ENCODE measurements at places on chromosomes 2 and 18.

GRCh38 chr2:160375802-160376469 is 117.7 kb downstream of the RBMS1 start:
- no peak for DNase-seq

GRCh38 chr2:30505500-30506180 is 58.6 kb downstream of the LCLAT1 start:
- no peak for DNase-seq

GRCh38 chr2:159793326-159793725 is 4.7 kb downstream of the CD302 start:
- DNase-seq: no peak

DNA sequence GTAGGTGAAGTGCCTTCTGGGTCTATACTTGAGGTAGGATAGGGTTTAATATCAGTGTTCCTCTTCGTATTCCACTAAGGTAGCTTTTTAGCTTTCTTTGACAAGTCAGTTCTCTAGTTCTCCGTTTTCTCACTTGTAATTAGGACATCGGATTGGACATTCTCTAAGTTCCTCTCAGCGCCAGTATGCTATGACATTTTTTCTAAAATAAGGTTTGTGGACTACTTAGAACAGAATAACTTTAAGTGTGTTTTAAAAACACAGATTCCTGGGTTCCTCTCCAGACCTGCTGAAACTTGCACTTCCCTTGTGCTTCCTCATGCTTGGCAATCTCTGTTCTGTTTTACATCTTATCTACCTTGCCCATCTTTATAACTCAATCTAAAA is 69.3 kb upstream of the YWHAQ start:
- DNase-seq: no peak

- DNase-seq: no peak
Measured at GRCh38 chr2:129058981-129059380, 740.3 kb upstream of the HS6ST1 start.

DNA sequence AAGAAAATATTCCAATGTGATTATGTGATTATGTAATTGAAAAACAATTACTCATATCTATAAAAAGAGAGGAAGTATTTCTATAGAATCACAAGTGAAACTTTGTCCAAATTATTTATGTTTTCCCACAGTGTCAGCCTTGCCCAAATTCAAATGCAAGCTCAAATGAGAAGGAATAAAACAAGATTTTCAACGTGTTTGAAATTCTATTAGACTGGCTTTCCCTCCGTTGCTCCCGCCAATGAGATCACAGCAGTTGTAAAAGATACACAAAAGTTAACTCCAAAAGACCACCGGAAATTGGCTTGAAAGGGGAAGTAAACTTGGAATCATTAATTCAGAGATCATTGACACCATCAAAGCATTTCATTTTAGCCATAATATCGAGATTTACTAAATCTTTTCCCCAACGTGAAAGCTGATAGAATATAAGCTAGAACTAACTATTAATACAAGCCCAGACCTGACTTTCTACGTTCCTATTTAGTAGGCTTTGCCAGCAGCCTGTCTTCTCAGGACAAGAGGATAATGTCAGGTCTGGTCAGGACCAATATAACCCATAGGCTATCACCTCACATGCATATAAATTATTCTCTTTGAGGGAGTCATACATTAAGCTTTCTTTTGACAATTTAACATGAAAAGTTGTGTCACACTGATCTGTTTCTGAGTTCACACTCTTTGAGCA is 222.6 kb upstream of the CHAC2 start:
- no peak for DNase-seq

DNA sequence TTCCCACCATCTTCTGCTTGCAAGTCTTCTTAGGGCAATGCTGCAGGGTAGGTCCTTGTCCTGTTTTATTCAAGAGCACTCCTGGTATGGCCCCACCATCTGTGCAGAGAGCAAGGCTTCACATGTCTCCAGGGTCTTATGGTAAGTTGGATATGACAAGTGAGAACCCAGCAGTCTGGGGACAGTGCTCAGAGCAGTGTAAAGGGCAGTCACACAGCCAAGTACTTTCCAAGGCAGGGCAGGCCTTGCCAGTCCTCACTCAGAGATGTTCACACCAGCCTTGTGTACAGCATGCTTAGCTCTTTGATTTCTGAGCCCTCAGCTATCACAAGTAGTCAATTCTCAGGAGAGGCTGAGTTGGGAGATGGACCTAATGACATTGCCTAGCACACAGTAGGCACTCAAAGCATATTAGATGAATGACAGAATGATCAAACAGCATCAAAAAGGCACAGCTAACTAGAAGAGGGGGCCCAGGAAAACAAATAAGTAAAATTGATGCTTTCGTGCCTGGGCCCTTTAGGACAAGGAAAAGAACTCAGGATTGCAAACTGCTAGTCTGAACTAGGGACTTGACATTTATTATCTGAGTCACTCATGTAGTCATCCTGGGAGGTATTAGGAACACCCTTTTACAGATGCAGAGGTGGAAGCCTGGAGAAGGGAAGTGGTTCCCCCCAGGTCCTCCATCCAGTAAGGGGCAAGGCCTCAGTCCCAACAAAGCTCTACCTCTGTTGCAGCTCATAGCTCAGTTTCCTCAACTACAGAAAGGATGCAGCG is 86.7 kb upstream of the CTAGE1 start:
- no peak for DNase-seq
